T-cell (primary cell): ENCODE measurements at places on chromosomes 4 and X. TPM values are rescaled to one million over a fixed set of nuclear protein-coding genes. Genes with fewer than 3 reads are reported as not detected.

GRCh38 chr4:157934151-157934550 lies 238.7 kb downstream of the GASK1B start:
- no peak for DNase-seq

DNA sequence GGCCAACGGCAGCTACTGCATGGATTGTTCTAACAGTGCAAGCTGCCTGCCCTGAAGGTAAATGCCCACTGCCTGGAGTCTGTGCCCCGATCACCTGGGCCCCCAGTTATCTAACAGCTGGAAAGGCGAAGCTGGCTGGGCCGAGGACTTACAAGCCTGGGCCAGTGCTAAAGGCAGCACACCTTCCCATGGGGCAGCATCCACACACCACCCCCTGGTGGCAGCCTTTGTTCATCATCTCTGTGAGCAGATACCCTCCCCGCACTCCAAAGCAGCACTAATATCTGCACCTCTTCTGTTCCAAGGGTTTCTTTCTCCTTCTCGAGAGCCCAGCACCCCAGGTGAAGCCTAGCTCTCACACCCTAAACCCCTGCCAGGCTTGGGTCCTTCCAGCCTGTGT lies 7.6 kb downstream of the SLC2A9 start:
- DNase-seq = peak; percentile 26

The NXF2B gene
- not detected for total RNA-seq

DNA sequence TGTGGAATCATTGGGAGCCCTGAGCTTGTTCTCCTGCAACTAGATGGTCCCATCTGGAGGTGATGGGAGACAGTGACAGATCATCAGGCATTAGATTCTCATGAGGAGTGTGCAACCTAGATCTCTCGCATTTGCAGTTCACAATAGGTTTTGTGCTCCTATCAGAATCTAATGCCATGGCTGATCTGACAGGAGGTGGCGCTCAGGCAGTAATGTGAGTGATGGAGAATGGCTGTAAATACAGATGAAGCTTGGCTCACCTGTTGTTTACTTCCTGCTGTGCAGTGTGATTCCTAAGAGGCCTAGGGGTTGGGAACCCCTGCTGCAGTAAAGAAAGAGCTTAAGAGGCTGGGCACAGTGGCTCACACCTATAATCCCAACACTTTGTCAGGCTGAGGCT lies 42.2 kb upstream of the PUDP start:
- no peak for DNase-seq

GRCh38 chrX:134692233-134692632 lies 34.0 kb upstream of the PLAC1 start:
- no peak for DNase-seq

The ATP1B4 gene
- total RNA-seq = not detected
